AG10803 (cell line): ENCODE measurements at places on chromosomes 1 and 21.

DNA sequence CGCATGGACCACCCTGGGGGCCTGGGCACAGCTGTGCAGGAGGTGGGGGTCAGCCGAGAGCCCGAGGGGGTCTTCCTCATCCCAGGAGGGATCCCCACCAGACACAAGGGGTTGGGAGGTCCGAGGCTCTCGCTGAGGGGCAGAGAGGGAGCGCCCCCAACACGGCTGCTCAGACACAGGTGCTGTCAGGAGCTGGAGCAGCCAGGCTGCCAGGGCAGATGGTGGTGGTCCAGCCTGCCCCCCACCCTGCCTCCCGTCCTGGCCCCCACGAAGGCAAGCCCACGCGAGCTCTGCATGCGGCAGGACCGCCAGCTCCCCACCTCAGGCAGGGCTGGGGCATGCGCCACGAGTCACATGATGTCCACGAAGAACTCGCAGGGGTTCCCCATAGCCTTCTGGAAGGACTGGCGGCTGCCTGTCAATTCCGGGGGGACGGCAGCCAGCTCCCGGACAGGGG lies 4.7 kb downstream of the TAS1R3 start:
- DNase-seq, result no peak

- DNase-seq, result no peak
Measured at GRCh38 chr1:184577319-184577718, 177.3 kb downstream of the EDEM3 start.

DNA sequence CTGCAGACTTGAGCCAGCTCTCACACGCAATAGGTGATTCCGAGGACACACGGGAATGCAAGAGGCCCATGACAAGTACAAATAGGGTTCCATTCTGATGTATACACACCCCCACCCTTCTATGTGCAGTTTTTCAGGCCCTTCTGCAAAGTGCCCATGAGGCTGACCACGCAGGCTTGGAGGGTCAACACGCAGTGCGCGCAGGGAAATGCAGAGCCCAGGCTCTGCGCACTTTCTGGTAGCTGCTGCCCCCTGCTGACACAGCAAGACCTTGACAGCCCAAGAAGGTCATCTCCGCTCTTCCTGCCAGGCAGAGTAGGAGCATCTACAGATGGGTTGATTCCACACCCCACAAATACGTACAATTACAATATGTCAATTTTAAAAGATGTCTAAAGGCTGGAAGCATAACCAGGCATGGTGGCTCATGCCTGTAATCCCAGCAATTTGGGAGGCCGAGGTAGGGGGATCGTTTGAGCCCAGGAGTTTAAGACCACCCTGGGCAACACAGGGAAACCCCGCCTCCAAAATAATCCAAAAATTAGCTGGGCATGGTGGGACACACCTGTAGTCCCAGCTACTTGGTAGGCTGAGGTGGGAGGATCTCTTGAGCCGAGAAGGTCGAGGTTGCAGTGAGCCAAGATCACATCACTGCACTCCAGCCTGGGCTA lies 18.5 kb downstream of the SH3BP5L start:
- DNase-seq, result peak; percentile 46

DNA sequence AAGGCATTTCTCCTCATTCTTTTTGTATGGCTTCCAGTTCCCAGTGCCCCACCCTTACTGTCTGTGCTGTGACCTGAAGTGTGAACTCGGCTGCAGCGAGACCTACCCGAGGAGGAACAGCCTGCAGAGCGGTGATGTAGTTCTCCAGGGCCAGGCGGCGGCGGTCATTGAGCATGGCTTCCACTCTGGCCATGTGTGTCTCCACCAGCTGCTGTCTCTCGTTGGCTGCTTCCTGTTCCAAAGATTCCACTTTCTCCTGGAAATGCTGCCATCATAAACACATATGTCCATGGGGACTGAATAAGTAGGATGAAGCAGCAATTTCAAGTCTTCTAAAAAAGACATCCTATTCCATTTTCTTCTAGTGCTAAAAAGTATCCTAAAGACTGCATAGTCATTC lies 195.6 kb downstream of the APP start:
- no peak for DNase-seq

DNA sequence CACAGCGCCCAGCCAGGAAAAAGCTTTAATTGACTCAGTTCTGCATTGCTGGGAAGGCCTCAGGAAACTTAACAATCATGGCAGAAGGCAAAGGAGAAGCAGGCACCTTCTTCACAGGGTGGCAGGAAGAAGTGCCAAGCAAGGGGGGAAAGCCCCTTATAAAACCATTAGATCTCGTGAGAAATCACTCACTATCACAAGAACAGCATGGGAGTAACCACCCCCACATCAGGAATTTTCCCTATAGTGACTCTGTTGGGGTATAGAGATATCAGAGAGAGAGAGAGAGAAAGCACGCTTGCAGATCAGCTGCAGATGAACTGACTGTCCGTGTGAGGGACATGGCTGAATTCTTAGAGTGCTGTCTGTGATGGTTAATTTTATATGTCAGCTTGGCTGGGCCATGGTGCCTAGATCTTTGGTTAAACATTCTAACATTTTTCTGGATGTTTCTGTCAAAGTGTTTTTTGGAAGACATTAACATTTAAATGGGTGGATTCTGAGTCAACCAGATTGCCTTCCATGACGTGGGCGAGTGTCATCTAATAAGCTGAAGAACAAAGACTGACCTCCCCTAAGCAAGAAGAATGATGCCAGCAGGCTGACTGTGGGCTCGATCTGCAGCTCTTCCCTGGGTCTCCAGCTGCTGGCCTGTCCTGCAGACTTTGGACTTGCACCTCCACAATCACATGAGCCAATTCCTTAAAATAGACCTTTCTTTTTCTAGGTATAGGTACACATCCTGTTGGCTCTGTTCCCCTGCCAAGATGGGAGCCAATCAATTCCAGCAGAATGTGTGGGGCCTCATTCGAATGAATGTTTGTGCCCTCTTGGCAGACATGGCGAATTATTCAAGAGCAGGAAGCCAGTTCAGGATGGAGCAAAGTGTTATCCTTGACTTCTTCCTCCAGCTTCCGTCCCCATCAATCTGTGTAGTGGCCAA lies 21.4 kb upstream of the CPT2 start:
- DNase-seq, result peak; percentile 42

DNA sequence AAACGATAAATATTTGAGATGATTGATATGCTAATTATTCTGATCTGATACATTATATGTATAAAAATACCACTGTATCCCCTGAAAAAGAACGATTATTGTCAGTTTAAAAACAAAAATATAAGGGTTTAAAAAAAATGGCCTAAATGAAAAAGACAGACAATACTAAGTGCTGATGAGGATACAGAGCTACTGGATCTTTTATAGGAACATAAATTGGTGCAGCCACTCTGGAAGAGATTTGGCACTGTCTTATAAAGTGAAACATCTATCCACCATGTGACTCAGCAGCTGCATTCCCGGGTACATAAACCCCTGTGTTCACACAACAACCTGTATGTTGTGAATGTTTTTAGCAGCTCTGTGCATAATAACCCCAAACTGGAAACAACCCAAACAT lies 44.2 kb downstream of the KAZN start:
- no peak for DNase-seq

- DNase-seq, result no peak
Measured at GRCh38 chr1:156444407-156445001, 56.1 kb downstream of the MEF2D start.

- peak; percentile 76 for DNase-seq
Measured at GRCh38 chr1:182616130-182617013, 12.2 kb upstream of the RGS16 start.

GRCh38 chr1:171814692-171815091 lies 26.6 kb upstream of the DNM3 start:
- peak; percentile 97 for DNase-seq

- DNase-seq, result no peak
Measured at GRCh38 chr21:35911412-35912191, 148.7 kb downstream of the SETD4 start.

DNA sequence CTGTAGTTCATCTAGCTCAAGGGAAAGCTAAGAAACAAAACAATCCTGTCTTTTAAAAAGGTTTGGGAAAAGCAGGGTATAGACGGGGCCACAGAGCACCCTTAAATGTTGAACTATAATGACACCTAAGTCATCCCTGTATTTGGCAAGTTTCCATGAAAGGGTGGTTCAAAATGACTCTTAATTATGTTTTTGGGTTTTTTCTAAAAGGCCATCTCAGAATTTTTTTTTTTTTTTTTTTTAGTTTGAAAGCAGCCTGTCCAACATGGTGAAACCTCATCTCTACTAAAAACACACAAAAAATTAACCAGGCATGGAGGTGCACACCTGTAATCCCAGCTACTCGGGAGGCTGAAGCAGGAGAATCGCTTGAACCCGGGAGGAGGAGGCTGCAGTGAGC lies 22.2 kb downstream of the TOMM20 start:
- DNase-seq, result no peak

- no peak for DNase-seq
Measured at GRCh38 chr1:226135059-226135651, 51.4 kb downstream of the ACBD3 start.

DNA sequence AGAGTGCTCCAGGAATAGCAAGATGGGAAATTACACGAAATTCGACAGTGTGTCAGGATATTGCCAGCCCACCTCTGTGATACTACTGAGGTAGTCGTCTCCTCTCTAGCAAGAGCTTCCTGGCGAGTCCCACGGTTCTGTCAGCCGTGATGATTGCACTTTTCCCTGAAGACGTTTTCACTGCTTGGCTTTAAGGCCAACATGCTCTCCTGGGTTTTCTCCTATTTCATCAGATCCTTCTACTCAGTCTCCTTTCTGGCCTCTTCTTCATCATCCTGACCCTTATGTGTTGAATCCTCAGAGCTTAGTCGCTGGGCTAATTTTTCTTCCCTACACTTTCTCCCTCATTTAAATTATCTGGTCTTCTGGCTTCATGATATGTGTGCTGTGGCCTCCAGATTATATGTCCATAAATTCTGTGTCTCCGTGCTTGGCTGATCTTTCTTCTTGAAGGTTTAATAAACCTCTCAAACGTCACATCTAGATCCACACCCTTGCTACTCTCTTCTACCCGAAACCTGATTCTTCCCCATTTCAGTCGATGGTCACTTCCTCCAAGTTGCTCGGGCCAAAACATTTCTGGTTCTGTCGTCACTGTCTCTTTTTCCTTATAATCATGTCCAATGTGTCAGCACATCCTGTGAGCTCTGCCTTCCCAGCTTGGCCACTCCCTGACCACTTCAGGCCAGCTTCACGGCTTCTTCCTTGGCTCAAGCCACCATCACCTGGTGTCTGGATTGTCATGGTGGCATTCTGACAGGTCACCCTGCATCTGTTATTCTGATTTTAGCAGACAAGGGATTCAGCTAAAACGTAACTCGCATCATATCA lies 12.2 kb downstream of the OR2B11 start:
- no peak for DNase-seq

DNA sequence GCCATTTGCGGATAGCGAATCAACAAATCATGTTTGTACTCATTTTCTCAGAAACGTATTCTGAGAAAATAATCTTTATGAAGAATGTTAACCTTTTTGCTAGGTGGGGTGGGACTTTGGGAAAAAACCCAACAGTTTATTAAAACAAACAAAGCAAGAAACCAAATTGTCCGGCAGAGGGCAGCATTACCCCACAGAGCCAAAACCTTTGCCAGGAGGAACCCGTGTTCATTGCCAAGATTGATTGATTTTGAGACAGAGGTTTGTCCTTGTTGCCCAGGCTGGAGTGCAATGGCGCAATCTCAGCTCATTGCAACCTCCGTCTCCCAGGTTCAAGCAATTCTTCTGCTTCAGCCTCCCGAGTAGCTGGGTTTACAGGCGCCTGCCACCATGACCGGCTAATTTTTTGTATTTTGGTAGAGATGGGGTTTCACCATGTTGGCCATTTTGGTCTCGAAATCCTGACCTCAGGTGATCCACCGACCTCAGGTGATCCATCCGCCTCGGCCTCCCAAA lies 70.8 kb upstream of the RHOU start:
- DNase-seq, result peak; percentile 70

GRCh38 chr1:32219022-32219421 lies 3.1 kb downstream of the TMEM234 start:
- DNase-seq, result peak; percentile 92

DNA sequence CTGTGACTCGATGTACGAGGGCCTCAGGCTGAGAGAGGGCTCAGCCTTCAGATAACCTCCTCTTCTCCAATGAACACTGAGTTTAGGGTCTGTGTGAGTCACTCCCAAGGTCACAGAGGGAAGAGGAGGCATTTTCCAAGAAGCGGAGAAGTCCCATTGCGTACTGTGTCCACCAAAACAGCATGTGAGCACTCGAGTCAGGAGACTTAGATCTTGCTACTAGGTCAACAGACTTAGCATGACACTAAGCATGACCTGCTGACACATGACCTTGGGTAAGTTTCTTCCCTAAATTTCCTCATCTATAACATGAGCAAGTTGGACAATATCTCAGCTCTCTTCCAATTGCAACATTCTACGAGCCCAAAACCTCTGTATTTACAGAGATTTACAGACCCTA lies 68.0 kb downstream of the PLPP3 start:
- no peak for DNase-seq

DNA sequence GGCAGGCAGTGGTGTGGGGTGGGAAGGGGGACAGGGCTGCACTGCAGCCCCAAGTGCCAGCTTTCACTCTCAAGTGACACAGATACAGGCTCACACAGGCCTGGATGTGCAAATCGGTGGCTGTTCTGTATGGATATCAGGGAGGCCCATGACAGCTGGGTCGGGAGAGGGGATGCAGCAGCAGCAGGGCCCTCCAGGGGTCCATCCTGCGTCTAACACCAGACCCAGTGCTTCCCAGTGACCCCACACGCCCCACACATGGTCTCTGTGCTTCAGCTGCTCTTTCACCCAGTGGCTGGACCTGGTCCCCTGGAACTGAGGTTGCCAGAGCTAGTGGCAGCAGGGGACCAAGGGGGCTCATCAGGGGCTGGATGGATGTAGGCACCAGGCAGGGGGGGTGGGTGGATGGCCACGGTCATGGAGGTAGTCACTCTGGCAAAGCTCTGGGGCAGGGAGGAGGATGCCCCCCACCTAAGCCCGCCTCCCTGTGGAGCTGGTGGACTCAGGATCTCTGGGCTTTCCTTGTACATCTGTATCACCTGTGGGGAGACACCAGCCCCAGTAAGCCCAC lies 13.9 kb downstream of the BTBD19 start:
- DNase-seq, result no peak

DNA sequence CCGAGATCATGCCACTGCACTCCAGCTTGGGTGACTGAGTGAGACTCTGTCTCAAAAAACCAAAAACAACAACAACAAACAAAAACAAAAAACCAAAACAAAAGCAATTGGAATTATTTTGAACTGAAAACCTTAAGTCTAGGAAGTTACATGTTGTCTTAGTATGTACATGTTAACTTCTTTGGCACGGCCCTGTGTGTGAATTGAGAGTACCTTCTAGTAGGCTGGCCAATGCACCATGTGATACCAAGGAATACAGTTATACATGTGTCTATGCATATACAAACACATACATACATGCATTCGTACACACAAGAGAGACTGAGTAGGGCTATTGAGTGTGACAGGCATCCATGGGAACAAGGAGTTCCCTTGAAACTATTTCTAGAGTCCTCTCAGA lies 18.6 kb downstream of the TPTE start:
- DNase-seq, result no peak
